Stimulated activated CD8-positive, alpha-beta memory T cell treated with anti-CD3 and anti-CD28 coated beads, Interleukin-15, amount 100 ng/mL, for 4 hours (primary cell): ENCODE measurements at places on chromosomes 11 and 22.

DNA sequence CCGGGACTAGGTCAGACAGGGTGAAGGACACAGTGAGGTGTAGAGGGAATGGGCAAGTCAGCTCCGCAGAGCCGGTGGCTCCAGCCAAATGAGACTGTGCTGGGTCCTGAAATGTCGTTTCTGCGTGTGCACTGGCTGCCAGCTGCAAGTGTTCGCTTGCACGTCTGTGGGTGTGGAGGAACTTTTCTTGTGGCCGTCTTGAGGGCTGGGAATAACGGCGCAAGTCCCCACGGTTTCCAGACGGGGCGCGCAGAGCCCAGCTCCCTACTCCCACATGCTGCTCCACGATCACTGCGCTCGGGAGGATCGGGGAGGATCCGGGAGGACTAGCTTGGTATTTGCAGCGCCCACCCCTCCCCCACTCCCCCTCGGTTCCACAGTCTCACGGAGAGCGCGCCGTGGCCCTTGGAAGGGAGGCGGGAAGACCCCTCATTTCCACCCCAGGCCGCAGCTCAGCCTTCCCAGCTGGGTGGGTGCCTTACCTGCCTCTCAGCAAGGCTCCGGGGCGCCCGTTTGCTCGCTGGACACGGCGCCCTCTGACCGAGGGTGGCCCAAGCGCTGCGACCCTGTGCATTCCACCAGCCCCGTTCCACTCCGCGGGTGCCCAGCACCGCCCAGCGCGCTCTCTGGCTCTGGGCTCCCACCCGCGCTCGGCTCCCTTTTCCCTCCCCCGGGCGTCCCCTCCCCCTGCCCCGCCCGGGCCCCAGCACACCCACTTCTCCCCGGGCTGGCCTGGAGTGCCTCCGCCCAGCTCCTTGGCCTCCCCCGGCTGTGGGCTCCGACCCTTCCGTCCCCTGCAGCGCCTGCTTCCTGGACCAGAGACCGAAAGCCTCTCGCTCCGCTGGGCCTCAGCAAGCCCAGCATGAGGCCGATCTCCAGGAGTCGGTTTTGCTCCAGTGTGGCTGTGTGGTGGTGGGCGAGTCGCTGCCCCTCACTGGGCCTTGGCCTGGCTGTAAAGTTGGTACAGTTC, at the start of gene KCNE3:
Gene KCNE3, minus strand, starts transcription at position 634 of the 970 bp plus-strand sequence. CDS start 9,986 bp downstream, outside the sequence.
- DNase-seq: no peak

DNA sequence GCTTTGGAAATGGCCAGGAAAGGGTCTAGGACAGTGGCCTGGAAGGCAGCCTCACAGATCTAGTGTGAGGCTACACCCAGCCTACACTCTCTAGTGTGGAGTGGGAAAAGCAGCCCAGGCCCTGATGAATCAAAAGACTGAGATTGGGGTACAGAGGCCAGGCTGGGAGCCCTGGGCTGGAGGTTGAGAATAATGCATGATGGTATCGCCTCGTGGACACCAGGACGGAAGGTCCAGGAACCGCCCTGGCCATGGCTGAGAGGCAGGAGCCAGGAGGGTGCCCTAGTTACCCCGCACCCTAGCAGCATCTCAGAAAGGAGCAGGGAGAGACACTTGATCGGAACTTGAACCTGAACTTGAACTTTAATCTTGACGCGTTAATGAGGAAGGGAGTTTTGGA, 40.5 kb upstream of the NFAM1 start:
- no peak for DNase-seq

- DNase-seq: no peak
Measured at GRCh38 chr11:36139767-36140166, 149.5 kb downstream of the COMMD9 start.

- DNase-seq: no peak
Measured at GRCh38 chr11:30566482-30566881, 19.7 kb downstream of the MPPED2 start.

DNA sequence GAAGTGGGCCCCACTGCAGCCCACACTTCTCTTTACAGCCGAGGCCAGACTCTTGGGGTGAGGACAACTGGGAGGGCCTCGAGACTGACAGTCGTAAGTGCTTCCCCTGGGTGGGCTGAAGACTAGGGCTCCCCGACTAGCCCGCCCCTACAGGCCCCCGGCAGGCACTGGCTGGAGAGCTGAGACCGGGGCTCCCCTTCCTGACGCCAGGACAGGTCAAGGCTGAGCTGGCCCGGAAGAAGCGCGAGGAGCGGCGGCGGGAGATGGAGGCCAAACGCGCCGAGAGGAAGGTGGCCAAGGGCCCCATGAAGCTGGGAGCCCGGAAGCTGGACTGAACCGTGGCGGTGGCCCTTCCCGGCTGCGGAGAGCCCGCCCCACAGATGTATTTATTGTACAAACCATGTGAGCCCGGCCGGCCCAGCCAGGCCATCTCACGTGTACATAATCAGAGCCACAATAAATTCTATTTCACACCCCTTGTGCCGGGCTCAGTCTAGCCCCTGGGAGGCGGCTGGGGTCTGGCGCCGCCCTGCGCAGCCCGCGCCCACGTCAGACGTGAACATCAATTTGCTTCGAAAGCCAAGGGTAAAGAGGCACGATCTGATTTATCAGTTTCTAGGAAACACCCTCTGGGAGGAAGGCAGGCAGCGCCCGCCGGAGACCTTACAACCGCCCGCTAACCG, 13.5 kb downstream of the SCYL1 start:
- DNase-seq: no peak

GRCh38 chr11:128701086-128701485, 7.2 kb downstream of the FLI1 start:
- no peak for DNase-seq

DNA sequence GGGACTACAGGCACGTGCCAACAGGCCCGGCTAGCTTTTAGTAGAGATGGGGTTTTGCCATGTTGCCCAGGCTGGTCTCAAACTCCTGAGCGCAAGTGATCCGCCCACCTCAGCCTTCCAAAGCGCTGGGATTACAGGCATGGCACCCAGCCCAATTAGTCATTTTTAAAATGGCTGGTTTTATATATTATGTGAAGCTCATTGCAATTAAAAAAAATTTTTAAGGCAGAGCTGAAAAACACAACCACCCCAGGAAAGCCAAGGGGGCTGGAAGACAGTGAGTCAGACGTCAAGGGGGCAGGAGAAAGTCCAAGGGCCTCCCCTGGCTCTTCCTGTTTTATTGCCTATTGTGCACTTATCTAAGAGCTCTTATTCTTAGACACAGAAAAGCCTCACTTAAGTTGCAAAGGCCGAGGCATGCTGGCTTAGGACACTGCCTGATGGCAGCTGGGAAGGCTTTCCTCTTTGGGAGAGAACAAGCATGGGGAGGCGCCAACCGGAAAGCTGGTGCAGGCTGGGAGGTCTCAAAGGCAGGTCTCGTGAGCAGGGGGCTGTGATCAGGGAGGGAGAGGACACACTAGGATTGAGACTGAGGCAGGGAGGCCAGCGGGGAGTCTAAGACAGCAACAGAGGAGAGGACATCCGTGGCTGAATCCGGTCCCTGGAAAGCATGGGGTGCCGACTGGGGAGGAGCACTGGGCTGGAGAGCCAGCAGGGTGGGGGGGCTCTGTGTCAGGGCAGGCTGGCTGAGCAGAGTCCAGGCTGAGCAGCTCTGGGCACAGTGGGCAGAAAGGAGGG, 11.1 kb upstream of the OSM start:
- DNase-seq: no peak
